Activated CD8-positive, alpha-beta T cell treated with anti-CD3 and anti-CD28 coated beads for 36 hours (primary cell): ENCODE measurements at places on chromosomes 16 and 17. TPM values are rescaled to one million over a fixed set of nuclear protein-coding genes. Genes with fewer than 3 reads are reported as not detected.

DNA sequence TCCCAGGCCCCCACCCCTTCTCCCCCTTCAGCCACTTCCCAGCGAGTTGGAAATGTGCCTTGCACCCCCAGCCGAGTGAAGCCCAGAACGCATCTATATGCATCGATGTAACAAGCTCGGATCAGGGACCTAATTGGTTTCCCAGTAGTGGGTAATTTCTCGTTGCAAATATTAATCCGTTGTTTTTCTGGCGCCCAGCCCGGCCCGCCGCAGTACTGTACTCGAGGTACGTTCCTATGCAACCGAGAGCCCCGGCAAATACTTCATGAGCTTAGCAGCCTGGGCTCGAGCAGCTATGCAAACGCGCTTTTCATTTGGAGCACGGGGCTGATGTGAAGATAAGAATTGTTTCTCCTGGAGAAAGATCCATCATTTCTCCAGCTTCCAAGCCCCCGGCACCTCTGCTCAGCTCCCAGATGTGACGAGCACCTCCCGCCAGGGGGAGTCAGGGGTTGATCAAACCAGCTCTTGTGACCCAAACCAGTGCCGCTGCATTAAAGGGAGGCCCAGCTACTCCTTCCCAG is 229.8 kb downstream of the KATNIP start:
- no peak for DNase-seq
- no peak overlapping the region for H3K27ac ChIP-seq
- no peaks in the 10 kb centered on the region for H3K36me3 ChIP-seq
- H3K4me3 ChIP-seq, result no peak overlapping the region
- H3K4me1 ChIP-seq, result no peaks in the 10 kb centered on the region

The CDRT15L2 gene
- not detected for total RNA-seq

GRCh38 chr16:27436065-27436464 is 34.1 kb downstream of the IL21R start:
- peak; percentile 0 for DNase-seq
- no peak overlapping the region for H3K4me3 ChIP-seq
- peak overlapping the region; percentile 10 for H3K27ac ChIP-seq
- peaks cover 91% of the 10 kb centered on the region for H3K36me3 ChIP-seq
- H3K27me3 ChIP-seq, result no peaks in the 10 kb centered on the region

The KRT33B gene
- not detected for total RNA-seq

The FOXF1 gene
- total RNA-seq, result not detected

- no peaks in the 10 kb centered on the region for H3K4me1 ChIP-seq
- H3K27me3 ChIP-seq, result no peaks in the 10 kb centered on the region
- no peak for DNase-seq
- no peak overlapping the region for H3K4me3 ChIP-seq
Measured at GRCh38 chr17:12457493-12457892, 208.2 kb upstream of the MYOCD start.

The DLX3 gene
- total RNA-seq, result not detected

DNA sequence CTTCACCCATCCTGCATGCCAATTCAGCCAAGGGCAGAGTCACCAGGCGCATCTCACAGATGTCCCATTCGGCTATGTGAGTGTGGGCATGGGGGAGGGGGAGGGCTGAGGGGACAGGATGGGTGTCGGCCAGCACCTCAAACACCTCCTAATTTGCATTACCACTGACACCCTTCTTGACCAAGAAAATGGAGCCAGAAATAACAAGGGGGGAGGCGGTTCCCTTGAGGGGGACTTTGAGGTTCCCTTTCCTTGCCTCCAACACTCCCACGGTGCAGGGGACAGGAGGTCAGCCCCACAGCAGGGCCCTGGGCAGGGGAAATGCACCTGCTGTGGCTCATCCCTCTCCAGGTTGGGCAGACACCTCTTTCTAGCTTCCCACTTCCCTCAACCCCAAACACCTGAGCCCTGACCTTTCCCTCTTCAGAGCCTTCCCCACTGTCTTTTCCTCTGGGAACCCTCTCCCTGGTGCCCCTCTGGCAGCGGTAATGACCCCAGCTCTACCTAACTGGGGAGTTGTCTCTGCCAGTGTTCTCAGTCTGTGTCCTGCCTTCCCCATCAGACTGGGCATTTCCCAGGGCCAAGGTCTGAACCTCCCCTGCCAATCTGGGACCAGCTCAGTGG is 18.2 kb upstream of the TBX21 start:
- H3K27ac ChIP-seq, result no peak overlapping the region
- H3K4me3 ChIP-seq, result no peak overlapping the region
- no peaks in the 10 kb centered on the region for H3K27me3 ChIP-seq
- peaks cover 88% of the 10 kb centered on the region for H3K4me1 ChIP-seq
- peaks cover 10% of the 10 kb centered on the region for H3K36me3 ChIP-seq
- DNase-seq, result peak; percentile 39

- H3K27ac ChIP-seq, result no peak overlapping the region
- no peak overlapping the region for H3K4me3 ChIP-seq
- DNase-seq, result no peak
- no peaks in the 10 kb centered on the region for H3K4me1 ChIP-seq
Measured at GRCh38 chr16:83245061-83245460, 562.7 kb upstream of the HSBP1 start.

The NPIPB2 gene
- total RNA-seq, result 11.0 TPM

DNA sequence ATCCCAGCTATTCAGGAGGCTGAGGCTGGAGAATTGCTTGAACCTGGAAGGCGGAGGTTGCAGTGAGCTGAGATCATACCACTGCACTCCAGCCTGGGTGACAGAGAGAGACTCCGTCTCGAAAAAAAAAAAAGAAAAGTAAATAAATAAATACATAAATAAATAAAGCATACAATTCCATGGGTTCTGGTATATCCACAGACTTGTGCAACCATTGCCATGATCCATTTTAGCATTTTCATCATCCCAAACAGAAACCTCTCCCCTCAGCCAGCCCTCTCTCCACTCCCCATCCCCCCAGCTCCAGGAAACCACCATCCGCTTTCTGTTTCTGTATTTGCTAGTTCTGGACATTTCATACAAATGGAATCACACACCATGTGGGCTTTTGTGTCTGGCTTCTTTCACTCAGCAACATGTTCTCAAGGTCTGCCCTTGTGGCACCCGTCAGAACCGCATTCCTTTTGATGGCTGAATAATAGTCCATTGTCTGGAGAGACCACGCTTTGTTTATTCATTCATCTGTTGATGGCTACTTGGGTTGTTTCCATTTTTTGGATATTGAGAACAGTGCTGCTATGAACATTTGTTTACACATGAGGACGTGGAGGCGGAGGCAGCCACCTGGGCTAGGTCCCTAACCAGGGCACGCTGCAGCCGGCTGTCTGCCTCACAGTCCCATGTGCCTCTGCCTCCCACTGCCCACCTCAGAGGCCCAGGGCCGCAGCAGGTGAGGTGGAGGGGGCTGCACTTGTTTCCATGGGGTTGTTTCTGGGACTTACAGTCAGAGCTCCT is 76.2 kb downstream of the NT5M start:
- no peaks in the 10 kb centered on the region for H3K36me3 ChIP-seq
- peaks cover 1% of the 10 kb centered on the region for H3K4me1 ChIP-seq
- no peak overlapping the region for H3K27ac ChIP-seq
- H3K4me3 ChIP-seq, result no peak overlapping the region

- peak overlapping the region; percentile 10 for H3K4me3 ChIP-seq
- peaks cover 8% of the 10 kb centered on the region for H3K36me3 ChIP-seq
- no peak overlapping the region for H3K27ac ChIP-seq
- no peaks in the 10 kb centered on the region for H3K27me3 ChIP-seq
Measured at GRCh38 chr16:8955828-8956227, 7.9 kb downstream of the USP7 start.

GRCh38 chr17:7290685-7291084 is 3.8 kb downstream of the YBX2 start:
- no peak overlapping the region for H3K4me3 ChIP-seq
- H3K27me3 ChIP-seq, result peaks cover 19% of the 10 kb centered on the region
- H3K27ac ChIP-seq, result no peak overlapping the region
